A673 (cell line): ENCODE measurements at places on chromosomes 16 and 17. TPM values are rescaled to one million over a fixed set of nuclear protein-coding genes. Genes with fewer than 3 reads are reported as not detected.
A peak's percentile ranks its signal among the peaks of the same experiment; 100 is the strongest.

The TMEM100 gene
- 7.9 and 9.3 TPM in 2 replicates for total RNA-seq

The HOXB7 gene
- total RNA-seq = 32.2 and 37.9 TPM in 2 replicates

GRCh38 chr16:69494991-69495392 lies 70.6 kb downstream of the CYB5B start:
- peak; percentile 37 for DNase-seq

DNA sequence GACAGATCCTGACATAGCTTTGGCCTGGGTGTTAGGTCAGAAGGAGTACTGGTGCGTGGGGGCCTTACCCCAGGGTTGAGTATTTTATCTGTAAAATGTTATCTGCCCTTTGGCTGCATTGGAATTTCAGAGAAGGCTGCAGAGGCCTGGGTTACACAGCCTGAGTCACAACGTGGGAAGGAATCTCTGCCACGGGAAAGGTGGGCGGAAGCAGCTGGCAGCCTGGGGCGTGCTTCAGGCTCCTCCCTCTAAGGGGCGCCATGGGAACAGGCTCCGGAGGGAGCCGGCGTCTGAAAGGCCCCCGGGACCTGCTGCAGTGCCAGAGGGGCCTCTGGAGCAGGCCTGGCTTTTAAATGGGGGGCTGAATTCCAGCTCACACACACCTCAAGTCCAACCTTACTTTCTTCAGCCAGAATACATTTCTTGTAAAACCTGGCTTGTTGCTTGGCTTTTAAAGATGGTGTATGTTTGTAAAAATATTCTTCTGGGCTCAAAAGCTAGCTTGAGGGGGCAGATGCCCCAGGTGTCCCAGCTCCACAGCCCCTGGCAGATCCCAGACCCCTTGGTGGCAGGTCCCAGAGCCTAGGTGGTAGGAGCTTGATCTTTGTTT lies 142.2 kb downstream of the RAB11FIP4 start:
- DNase-seq = peak; percentile 41

GRCh38 chr16:83842756-83843507 lies 35.2 kb downstream of the HSBP1 start:
- DNase-seq = no peak

The BCKDK gene
- total RNA-seq = 36.6 and 40.6 TPM in 2 replicates

GRCh38 chr17:8849311-8850041 lies 18.0 kb downstream of the PIK3R6 start:
- DNase-seq = no peak

The SLC26A11 gene
- 23.5 and 23.6 TPM in 2 replicates for total RNA-seq

The EPOP gene
- 4.0 and 5.9 TPM in 2 replicates for total RNA-seq

DNA sequence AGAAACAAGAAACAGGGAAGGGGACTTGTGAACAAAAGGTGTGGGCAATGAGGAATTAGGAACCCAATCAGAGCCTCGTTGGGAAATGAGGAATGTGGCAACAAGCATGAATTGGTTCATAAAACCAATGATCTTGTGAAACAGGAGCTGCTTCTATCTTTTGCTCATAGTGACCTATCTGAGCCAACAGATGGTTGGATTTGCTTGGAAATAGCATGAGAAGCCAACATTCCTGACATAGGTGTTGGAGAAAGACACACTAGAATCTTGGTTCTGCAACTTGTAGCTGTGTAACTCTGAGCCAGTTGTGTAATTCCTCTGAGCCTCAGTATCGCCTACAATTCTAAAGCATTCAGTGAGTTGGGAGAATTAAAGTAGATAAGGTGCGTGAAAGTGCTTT lies 251.9 kb upstream of the AXIN2 start:
- no peak for DNase-seq

- DNase-seq = no peak
Measured at GRCh38 chr16:2071454-2072202, 23.8 kb downstream of the TSC2 start.

DNA sequence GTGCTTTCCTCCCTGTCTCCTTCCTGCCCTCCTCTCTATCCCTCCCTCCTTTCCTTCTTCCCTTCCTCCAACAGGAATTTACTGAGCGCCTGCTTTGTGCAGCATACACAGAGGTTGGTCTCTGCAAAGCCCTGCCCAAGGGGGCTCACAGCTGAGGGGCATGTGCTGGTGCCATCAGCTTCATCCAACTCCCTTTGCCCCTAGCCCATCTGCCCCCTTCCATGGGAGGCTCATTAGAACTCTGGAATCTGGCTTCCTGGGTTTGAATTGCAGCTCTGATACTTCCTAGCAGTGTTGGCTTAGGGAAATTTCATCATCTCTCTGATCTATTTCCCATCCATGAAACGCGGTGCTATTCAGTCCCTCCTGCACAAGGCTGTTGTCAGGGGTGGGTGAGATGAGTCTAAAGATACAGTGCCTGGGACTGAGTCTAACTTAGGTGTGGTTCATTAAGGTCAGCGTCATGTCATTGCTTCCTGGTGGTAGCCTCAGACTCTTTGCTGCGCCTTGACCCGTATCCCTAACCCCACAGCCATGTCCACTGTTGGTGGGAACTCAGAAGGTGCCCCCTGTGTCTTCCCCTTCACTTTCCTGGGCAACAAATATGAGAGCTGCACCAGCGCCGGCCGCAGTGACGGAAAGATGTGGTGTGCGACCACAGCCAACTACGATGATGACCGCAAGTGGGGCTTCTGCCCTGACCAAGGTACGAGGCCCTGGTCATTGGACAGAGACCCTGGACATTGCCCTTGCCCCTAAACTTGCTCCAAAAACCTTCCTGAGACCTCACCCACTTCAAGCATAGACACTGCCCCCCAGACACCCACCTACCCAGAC lies 10.3 kb downstream of the MMP2 start:
- no peak for DNase-seq

DNA sequence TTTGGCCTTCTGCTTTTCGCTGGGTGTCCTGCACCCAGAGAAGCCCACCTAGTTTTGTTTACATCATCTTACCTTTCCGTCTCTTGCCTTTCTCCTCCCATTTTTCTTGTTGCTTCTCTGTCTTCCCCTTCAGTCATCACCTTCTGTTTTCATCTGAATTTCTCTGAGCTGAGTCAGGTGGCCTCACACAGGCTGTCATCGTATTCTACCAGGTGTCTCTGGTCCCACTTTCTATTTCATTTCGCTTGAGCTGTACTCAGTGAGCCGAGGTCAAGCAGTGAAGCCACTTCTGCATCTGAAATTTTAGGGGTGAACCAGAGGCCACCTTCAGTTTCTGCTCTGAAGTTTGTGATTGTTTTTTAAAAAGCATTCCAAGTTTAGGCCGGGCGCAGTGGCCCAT lies 9.7 kb downstream of the CRAMP1 start:
- no peak for DNase-seq

DNA sequence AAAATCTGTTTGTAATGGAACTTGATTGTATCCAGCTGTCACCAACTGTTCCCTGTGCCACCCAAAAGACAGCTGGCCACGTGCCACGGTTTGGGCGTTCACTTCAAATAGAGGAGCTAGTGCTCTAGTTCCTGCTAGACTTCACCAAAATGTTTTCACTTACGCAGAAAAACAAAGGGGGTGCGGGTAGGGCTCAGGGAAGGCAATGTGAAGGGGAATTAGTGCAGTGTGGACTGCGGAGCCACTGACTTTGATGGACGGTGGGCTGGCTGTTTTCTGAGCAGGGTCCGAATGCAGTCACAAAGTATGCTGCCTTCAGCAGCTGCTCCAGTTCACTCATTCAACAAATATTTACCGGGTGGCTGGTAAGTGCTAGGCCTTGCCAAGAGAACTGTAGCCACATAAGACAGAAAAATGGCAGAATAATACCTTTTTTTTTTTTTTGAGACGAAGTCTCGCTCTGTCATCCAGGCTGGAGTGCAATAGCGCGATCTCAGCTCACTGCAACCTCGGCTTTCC lies 7.6 kb upstream of the CYTH1 start:
- DNase-seq = no peak
